ENCODE measurements at places on chromosomes 4 and X. TPM values are rescaled to one million over a fixed set of nuclear protein-coding genes. Genes with fewer than 3 reads are reported as not detected.
A peak's percentile ranks its signal among the peaks of the same experiment; 100 is the strongest.

- DNase-seq: no peak
Measured at GRCh38 chrX:96611619-96612362, 72.9 kb upstream of the DIAPH2 start.

Gene C4orf50
- total RNA-seq: not detected

- DNase-seq: no peak
Measured at GRCh38 chrX:50615570-50616158, 145.0 kb upstream of the DGKK start.

GRCh38 chr4:126265888-126266287 is 951.1 kb downstream of the FAT4 start:
- no peak for DNase-seq

- DNase-seq: no peak
Measured at GRCh38 chrX:14598330-14598729, 69.0 kb downstream of the GLRA2 start.

GRCh38 chr4:71237641-71238040 is 101.2 kb upstream of the SLC4A4 start:
- DNase-seq: no peak

DNA sequence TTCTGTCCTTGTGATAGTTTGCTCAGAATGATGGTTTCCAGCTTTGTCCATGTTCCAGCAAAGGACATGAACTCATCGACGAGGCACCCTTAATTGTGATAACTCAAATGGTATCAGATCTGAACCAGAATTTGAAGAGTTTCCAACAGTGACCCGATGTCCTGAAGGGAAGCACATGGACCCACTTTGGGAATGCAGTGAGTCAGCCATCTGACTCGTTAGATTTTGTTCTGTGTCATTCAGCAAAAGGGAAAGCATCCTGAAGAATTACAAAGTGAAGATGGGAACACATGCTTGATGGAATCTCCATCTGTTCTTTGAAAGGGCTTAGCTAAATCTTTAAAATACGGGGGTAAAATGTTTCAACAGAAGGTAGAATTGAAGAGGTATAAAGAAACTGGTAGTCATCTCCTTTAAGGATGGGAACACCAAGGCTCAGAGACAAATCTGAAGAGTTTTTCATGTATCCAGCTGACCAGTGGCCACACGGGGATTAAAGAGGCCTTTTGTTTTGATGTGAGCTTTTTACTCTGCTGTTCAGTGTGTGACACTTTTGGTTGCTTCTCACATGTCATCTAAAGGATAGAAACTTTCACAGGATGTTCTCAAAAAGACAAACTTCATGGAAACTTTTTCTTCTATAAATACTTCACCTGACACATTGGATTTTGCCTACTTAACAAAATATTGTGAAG is 393.8 kb downstream of the INPP4B start:
- DNase-seq: no peak

- DNase-seq: no peak
Measured at GRCh38 chr4:87399148-87399547, 8.2 kb upstream of the HSD17B11 start.

GRCh38 chr4:53781629-53782457 is 190.6 kb upstream of the LNX1 start:
- DNase-seq: no peak

DNA sequence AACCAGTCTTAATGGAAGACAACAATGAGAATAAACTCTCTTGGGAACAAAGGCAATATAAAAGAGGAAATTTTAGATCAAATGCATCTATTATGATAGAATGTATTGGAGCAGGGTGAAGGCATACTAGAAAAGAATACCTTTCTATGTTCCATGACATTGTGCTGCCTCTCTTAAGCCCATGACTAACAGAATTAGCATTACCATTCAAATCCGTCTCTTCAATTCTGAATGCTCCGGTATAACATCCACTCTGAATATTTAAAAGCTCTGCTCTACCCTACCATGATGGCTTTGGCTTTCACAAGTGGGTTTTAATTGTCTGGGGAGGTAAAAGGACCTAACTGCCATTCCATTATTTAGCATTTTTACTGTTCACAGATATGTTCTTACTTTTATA is 1878.4 kb downstream of the ARAP2 start:
- no peak for DNase-seq

DNA sequence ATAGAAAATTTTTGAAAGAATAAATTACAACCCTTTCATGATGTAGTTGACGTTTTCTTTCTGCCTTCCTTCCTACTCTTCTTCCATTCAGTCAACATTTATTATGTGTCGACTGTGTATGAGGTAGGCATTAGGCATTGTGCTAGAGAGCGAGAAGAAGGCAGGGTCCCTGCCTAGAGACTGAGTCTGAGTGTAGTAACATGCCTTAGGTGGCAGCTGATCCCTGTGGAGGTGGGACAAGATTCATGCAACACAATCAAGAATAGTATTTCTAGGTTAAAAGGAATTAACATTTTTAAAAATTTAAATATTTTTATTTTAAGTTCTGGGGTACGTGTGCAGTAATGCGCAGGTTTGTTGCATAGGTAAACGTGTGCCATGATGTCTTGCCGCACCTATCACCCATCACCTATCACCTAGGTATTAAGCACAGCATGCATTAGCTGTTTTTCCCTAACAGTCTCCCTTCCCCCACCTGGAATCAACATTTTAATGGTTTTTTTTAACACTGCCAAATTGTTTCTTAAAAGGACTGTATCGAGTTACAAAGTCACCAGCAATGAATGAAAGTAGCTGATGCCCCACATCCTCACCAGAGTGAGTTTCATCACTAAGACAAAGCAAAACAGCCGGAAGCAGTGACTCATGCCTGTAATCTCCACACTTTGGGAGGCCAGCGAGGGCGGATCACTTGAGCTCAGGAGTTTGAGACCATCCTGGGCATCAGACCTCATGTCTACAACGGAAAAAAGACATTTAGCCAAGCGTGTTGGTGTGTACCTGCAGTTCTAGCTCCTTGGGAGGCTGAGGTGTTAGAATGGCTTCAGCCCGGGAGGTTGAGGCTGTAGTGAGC is 84.0 kb downstream of the WWC2 start:
- no peak for DNase-seq

DNA sequence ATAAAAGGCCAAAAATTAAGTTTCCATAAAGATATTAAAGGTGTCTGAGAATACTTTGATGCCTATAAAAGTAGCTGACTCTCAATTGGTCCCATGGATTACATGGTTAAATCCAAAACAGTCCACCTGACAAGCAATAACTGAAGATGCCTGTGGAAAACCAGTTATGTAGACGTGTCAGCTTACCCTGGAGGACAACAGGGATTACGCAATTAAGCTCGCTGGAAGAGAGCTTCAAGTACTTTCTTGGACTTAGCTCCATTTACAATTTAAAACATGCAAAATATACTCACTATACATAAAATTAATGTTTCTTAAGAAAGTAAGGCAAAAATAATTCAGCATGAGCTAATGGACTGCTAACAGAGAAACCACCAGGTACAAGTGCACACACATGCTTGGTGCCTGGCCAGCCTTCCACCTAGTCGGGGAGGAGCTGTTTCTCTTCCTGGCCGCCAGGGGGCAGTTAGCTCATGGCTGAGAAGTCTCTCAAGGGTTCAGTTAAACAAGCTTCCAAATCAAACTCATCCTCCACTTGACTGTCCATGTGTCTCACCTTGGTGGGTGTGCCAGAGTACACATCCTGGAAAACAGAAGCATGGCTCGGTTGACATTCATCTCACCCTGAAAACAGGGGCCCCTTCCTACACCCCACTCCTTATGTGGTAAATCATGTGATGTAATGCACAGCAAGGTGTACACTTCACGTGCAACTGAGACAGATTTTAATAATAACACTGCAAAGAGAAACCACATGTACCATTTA is 9.2 kb upstream of the FAM53A start:
- peak; percentile 59 for DNase-seq

GRCh38 chrX:39459952-39460351 is 637.8 kb downstream of the BCOR start:
- DNase-seq: no peak

DNA sequence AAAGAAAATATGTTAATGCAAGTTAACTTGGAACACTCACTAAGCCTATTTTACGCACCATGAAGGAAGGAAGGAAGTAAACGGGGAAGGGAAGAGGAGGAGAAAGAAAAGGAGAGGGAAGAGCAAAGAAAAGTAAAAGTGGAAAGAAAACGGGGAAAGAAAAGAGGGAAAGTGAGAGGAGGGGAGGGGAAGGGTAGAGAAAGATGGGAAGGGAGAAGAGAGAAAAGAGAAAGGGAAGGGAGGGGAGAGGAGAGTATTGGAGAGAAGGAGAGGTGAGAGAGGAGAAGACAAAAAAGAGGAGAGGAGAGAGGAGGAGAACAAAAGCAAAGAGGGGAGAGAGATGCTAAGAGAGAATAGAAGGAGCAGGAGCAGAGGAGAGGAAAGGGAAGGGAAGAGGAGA is 224.1 kb downstream of the SLITRK2 start:
- DNase-seq: no peak

DNA sequence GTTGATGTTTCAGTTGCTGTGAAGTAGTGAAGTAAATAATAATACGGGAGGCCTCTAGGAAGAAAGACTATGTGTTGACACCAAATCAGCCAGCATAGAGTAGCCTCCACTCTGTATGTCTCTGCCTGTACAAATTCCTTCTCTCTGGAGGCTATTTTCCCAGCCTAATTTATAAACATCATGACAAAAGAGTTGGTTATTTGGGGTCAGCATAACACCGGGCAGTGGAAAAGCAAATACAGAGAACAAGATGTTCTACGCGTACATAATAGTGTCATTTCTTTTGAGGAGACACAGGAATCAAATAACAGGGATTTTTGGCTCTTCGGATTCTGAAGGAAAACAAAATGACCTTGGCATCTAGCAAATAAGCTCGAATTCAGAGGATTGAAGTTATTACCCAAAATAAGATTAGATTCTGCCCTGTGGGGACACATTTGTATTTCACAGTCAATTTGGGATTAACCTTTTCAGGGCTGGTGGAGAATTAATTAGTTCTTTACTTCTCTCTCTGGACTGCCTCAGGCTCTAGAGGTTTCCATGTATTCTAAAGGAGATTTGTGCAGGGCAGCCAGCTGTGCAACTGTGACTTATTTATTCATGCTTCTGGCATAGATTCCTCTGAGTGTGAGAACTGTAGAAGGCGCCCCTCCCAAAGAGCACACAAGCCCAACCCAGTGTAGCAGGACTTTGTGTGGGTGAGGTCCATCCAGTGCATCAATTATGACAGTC is 14.1 kb upstream of the SYTL4 start:
- no peak for DNase-seq

DNA sequence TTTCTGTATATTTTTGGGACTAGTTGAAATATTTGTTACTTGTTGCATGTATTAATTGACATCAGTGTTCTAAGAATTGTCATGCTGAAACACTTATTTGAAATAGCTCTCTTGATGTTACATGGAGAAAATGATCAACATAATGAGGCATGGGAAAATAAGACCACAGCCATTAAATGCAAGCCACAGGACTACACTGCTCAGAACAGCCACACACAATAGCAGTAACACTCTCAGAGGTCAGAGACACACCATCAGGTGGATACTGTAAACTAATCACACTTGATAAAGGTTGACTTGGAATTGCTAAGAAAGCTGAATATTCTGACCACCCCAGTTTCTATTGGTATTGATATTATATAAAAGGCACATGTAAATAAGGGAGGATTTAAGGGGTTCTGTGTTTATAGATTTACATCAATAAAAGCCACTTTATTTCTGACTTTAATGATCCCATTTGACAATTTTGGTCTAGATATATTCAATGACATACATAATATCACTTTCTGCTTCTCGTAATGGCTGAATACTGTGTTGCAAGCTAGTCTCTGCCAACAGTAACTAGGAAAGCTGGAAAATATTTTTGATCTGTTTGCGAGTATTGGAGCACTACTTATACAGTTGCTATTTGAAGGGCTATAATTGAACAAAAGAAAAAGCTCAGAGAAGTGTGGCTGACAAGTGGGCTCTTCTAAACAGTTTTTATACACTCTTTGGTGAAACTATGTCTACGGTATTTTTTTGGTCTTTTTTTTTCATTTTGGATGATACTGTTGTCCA is 876.5 kb upstream of the INTU start:
- DNase-seq: no peak

DNA sequence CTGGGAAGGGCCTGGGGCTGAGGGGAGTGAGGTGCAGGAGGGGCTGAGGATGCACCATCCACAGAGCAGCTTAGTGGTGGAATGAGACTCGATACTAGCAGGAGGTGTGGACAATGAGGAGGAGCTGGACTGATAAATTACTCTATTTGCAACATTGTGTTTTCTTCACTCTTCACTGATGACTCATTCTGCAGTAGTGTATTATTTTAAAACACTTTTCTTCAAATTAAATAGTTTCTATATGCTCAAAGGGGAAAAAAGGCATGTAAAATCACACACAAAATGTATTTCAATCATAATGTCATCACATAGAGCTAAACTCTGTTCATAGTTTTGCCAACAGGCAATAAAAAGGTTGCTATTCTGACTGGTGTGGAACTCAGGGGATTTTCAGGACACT is 467.0 kb upstream of the CTSO start:
- no peak for DNase-seq

DNA sequence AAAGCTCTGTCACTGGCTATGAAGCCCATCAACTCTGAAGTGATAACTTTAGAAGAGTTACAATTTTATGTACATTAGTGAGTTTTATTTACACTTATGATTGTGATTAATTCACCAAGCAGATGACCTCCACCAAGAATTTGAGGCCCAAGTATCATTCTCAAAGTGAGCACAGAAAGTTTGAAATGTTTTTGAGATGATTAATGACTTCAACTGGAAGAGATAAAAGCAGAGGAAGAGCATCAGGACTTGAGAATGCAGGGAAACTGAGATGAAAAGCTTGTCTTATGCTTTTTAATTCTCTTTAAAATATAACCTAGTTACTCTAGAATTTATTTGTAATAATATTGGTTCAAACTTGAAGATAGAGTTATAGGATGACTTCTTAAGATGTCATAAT is 112.8 kb upstream of the H2AZ1 start:
- no peak for DNase-seq

GRCh38 chr4:151624626-151625565 is 135.9 kb downstream of the GATB start:
- no peak for DNase-seq

Gene HHIP
- total RNA-seq: not detected

DNA sequence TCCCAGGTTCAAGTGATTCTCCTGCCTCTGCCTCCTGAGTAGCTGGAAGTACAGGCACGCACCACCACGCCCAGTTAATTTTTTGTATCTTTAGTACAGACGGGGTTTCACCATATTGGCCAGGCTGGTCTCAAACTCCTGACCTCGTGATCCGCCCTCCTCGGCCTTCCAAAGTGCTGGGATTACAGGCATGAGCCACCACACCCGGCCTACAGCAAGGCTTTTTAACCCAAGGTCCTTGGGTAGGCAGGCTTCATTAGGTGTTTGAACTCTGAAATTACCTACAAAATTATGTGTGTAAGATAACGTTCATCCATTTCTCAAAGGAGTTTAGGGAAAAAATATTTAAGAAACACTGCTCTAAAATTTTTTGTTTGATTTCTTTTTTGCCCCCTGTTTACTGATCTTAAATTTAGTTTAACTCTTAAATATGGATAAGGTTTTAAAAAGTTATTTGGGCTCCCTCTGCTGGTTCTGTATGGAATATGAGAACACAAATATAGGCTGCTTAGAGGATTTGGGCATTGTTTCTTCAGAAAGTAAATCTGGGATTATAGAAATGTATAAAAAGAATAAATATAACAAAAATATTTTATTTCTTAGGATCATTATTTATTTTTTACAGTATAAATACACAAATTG is 92.8 kb downstream of the CBR4 start:
- no peak for DNase-seq
